Fibroblast of skin of scalp (primary cell): ENCODE measurements at places on chromosomes 4 and X.

DNA sequence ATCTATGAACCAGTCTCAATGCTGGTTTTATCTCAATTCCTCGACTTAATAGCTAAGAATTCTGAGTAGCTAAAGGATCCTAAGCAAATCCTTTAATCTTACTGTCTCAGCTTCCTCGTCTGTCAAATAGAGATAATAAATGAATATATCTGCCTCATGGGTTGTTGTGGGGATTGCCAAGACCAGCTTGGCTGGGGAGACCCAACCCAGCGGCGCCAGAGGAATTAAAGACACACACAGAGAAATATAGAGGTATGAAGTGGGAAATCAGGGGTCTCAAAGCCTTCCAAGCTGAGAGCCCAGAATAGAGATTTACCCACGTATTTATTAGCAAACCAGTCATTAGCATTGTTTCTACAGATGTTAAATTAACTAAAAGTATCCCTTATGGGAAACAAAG, 41.9 kb downstream of the SLC34A2 start:
- no peak for DNase-seq

DNA sequence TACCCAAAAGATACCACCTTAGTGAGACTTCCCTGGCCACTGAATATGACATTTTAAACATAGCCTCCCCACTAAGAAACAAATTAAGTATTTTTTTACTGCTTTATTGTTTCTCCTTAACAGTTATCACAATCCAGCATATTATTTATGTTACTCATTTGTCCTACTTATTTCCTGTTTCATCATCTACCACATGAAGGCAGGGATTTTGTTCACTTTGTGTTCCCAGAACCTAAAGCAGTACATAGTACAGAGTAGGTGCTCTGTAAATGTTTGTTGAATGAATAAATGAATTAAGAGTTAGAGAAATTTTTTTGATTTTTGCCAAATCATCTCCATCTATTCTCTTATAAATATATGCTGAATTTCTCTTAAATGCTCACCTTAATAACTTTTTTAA, 318.4 kb upstream of the GIMD1 start:
- DNase-seq, result peak; percentile 32

GRCh38 chrX:40504801-40505605, 75.8 kb upstream of the ATP6AP2 start:
- DNase-seq, result peak; percentile 94

DNA sequence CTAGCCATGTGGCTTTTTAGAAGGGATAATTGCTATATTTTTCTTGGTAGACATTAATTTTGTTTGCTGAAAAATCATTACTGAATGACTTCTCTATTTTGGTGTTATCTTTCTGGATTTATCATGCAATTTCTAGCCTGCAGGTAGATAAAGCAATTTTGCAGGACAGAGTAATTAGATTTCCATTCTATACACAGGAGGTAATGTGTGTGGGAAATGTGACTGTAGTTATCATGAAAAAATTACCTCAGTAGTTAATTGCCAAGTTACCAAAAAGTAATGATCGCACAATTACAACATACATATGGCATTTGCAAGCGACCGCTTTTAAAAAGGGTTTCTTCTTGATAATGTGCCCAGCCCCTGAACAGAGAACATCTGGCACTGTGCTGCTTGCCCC, 66.1 kb downstream of the KIT start:
- DNase-seq, result no peak

- no peak for DNase-seq
These were observed 9.3 kb upstream of the SAT1 start for GRCh38 chrX:23773601-23774175.

- DNase-seq, result no peak
These were observed 56.0 kb upstream of the DHX15 start for GRCh38 chr4:24640366-24640765.

- DNase-seq, result no peak
These were observed 8.4 kb downstream of the CNGA1 start for GRCh38 chr4:48008021-48008596.

GRCh38 chrX:72394518-72395170, 88.9 kb upstream of the CITED1 start:
- peak; percentile 59 for DNase-seq

DNA sequence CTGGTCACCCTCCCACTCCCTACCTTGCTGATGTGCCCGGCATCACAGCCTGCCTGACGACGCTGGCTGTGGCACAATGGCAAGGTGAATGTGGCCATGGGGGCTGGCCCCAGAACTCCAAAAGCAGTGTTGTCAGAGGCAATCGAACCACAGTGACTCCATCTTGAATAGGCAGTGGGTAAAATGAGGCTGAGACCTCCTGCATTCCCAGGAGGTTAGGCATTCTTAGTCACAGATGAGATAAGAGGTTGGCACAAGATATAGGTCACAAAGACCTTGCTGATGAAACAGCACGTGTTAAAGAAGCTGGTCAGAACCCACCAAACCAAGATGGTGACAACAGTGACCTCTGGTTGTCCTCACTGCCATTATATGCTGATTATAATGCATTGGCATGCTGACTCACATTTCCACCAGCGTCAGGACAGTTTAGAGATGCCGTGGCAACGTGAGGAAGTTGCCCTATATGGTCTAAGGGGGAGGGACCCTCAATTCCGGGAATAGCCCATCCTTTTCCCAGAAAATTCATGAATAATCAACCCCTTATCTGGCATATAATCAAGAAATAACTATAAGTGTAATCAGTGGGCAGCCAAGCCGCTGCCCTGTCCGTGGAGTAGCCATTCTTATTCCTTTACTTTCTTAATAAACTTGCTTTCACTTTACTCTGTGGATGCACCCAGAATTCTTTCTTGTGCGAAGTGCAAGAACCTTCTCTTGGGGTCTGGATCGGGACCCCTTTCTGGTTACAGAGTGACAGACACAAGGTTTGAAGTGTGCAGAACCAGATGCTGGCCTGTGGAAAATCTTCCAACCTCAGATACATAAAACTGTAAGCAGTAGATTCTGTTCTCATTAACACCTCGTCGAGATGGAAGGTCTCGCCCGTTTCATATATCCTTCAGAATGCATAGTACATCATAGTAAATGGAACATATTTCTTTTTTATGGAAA, 26.8 kb upstream of the CLDN24 start:
- peak; percentile 97 for DNase-seq

- no peak for DNase-seq
These were observed 19.8 kb downstream of the USP9X start for GRCh38 chrX:41105005-41105404.
